ENCODE measurements at places on chromosomes 5 and 9. TPM values are rescaled to one million over a fixed set of nuclear protein-coding genes. Genes with fewer than 3 reads are reported as not detected.

CYSRT1 gene
- total RNA-seq: 1.2 TPM

CARTPT gene
- not detected for total RNA-seq

FBP2 gene
- not detected for total RNA-seq

SLC36A3 gene
- not detected for total RNA-seq

ADAMTS2 gene
- 2.1 TPM for total RNA-seq

CD14 gene
- 0.36 TPM for total RNA-seq

ABCA1 gene
- 34.1 TPM for total RNA-seq

IRX4 gene
- not detected for total RNA-seq

AMACR gene
- 22.0 TPM for total RNA-seq

NKD2 gene
- total RNA-seq: 23.9 TPM

UBTD2 gene
- 72.7 TPM for total RNA-seq

AK6 gene
- 34.0 TPM for total RNA-seq

AGXT2 gene
- total RNA-seq: not detected

DNA sequence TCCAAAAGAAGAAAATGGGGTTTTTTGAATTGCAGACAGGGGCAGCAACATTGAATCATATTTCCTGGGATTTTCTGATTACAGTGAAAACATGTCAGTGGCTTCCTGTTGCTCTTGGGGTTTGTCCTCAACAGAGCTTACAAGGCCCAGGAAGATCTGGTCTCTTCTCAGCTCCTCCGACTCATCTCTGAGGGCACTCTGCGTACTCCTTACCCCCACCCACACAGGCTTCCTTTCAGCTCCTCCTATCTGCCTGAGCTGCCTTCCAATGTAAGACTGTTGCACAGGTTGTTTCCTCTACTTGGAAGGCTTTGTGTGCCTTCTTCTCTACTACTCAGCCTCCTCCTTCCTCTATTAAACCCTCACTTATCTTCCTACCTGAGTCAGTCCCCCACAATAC is 245.1 kb upstream of the MEF2C start:
- no peak overlapping the region for H3K27ac ChIP-seq
- H3K36me3 ChIP-seq: no peaks in the 10 kb centered on the region
- peaks cover 10% of the 10 kb centered on the region for H3K4me1 ChIP-seq
- H3K27me3 ChIP-seq: peaks cover 16% of the 10 kb centered on the region

DNA sequence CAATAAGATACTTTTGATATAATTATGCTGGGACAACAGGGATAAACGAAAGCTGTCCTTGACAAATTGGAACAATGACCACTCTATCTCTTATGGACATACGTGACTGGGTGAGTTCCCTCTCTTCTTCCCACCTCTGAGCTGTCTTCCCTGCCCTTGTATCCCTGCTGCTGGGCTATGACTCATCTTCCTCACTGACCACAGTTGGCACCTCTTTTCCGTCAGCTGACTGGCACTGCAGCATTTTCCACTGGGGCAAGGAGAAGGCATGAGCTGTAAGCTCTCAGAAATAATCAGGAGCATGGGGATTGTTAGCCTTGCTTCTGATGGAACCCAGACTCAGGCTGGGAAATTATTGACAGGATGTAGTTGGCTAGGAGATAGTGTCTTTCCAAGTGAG is 48.7 kb downstream of the PCSK1 start:
- no peak overlapping the region for H3K27ac ChIP-seq
- no peaks in the 10 kb centered on the region for H3K36me3 ChIP-seq
- no peak for DNase-seq
- H3K4me3 ChIP-seq: no peak overlapping the region
- H3K27me3 ChIP-seq: peaks cover 7% of the 10 kb centered on the region
- peaks cover 4% of the 10 kb centered on the region for H3K4me1 ChIP-seq

GRCh38 chr9:24071091-24071490 is 245.1 kb upstream of the ELAVL2 start:
- no peak for DNase-seq
- H3K27me3 ChIP-seq: no peaks in the 10 kb centered on the region
- no peaks in the 10 kb centered on the region for H3K36me3 ChIP-seq
- peaks cover 17% of the 10 kb centered on the region for H3K4me1 ChIP-seq

GRCh38 chr9:92035687-92036410 is 79.4 kb downstream of the SPTLC1 start:
- peaks cover 14% of the 10 kb centered on the region for H3K36me3 ChIP-seq
- no peaks in the 10 kb centered on the region for H3K4me1 ChIP-seq
- no peak for DNase-seq
- no peak overlapping the region for H3K4me3 ChIP-seq
- H3K27me3 ChIP-seq: no peaks in the 10 kb centered on the region

DNA sequence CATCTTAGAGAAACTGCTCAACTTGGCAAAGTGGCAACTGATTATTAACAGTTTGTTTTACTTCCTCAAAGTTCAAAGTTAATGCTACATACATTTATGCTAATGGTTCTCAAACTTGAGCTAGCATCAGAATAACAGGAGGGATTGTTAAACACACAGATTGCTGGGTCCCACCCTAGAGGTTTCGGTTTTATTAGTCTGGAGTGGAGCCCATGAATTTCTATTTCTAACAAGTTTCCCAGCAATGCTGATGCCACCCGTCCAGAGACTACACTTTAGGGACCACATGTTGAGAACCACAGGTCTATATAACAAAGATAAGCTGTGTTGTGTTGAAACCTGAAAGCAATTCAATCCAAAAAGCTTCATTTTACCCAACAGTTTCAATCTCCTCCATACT is 95.3 kb downstream of the FBXW11 start:
- H3K27me3 ChIP-seq: no peaks in the 10 kb centered on the region
- H3K36me3 ChIP-seq: peaks cover 2% of the 10 kb centered on the region
- H3K27ac ChIP-seq: no peak overlapping the region
- no peak overlapping the region for H3K4me3 ChIP-seq
- peaks cover 21% of the 10 kb centered on the region for H3K4me1 ChIP-seq
- DNase-seq: no peak

DNA sequence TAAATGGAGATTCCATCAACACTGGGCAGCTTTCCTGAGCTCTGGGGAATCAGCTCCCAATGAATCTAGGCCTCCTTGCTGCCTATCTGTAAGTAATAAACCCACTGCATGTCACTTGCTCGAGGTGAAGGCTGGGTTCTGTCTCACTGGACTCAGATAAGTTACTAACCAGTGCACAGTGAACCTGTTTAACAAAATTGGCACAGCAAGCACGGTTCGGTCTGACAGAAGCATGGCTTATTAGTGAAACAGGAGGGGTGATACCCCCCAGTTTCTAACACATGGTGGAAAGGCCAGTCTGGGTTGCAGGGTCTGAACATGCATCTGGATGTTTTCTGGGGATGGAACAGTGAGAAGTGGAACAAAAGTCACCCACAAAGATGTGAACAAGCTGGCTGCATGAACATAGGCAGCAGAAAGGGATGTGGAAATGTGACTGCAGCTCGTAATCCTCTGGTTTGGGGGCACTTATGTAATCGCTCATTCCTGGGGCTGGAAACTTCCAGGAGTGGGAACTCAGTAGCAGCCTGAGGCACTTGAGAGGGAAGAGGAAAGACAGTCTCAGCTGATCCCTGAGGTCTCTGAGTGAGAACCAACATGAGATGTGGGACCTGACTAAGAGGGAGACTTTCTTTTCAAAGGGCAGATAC is 37.7 kb downstream of the UGT3A2 start:
- H3K27ac ChIP-seq: no peak overlapping the region
- H3K4me1 ChIP-seq: peaks cover 2% of the 10 kb centered on the region
- H3K36me3 ChIP-seq: no peaks in the 10 kb centered on the region
- DNase-seq: no peak
- H3K4me3 ChIP-seq: no peak overlapping the region

GRCh38 chr9:128439273-128439672 is 16.5 kb upstream of the ODF2 start:
- no peaks in the 10 kb centered on the region for H3K4me1 ChIP-seq
- no peak for DNase-seq
- H3K4me3 ChIP-seq: no peak overlapping the region
- no peaks in the 10 kb centered on the region for H3K36me3 ChIP-seq
- peaks cover 2% of the 10 kb centered on the region for H3K27me3 ChIP-seq

DNA sequence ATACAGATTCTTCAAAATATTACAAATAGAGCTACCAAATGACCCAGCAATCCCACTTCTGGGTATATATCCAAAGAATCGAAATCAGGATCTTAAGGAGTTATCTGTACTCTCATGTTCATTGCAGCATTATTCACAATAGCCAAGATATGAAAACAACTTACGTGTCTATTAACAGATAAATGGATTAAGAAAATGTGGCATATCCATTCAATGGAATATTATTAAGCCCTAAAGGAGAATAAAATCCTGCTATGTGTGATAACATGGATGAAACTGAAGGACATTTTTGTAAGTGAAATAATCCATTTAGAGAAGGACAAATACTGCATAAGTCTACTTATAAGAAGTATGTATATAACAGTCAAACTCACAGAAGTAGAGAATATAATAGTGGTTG is 450.6 kb downstream of the TMEM232 start:
- H3K36me3 ChIP-seq: peaks cover 3% of the 10 kb centered on the region
- no peak overlapping the region for H3K27ac ChIP-seq
- DNase-seq: no peak
- H3K4me3 ChIP-seq: no peak overlapping the region

DNA sequence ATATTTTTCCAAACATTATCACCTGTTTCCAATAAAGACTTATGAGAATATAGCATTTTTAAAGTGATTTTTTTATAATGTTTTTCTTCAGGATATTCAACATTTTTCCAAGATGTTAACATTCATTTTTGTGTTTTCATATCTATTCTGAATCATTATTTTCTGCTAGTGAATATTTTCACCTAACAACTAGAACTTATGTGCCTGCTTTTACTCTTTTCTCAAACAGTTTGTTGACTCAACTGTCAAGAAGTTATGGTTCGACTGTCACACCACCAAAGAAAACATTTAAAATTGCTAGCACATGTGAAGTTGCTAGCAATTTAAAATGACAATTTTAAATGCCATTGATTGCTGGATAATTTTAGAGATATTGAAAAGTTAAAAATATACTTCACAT is 343.3 kb upstream of the CDH9 start:
- no peaks in the 10 kb centered on the region for H3K27me3 ChIP-seq
- H3K4me3 ChIP-seq: no peak overlapping the region
- H3K27ac ChIP-seq: no peak overlapping the region
- H3K36me3 ChIP-seq: no peaks in the 10 kb centered on the region
- H3K4me1 ChIP-seq: no peaks in the 10 kb centered on the region

GRCh38 chr5:122773619-122774018 is 1.3 kb upstream of the SNX2 start:
- H3K27me3 ChIP-seq: no peaks in the 10 kb centered on the region
- peaks cover 17% of the 10 kb centered on the region for H3K4me1 ChIP-seq
- no peaks in the 10 kb centered on the region for H3K36me3 ChIP-seq
- peak overlapping the region; percentile 53 for H3K4me3 ChIP-seq
- no peak for DNase-seq
- H3K27ac ChIP-seq: no peak overlapping the region

DNA sequence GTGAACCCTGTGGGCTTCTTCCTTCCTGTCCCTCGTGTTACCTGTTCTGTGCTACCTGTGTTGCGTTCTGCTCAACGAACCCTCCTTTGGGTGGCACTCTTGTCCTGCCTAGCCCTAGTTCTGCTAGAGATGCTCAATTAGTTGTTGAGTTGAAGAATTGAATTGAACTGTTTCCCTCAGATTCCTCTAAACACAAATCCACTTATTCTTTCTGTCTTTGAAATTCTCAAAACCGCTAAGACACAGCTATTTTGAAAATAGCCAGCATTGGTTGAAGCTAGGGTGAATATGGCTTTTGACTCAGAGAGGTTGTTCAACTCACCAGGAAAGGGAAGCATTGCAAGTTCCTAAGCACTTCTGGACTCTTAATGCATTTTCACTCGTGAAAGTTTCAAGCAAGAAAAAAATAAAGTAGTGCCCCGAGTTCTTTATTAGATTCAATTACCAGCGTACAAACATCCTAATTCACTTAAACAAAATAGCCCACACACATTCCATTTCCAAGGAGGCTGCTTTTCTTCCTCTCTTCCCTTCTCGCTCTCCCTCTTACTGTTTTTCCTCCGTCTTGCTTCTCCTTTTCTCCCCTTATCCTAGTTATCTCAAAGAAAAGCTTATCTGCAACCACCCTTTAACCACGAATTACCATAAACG is 642 bp upstream of the ITGA1 start:
- peak overlapping the region; percentile 85 for H3K4me3 ChIP-seq
- H3K36me3 ChIP-seq: no peaks in the 10 kb centered on the region
- DNase-seq: no peak
- H3K4me1 ChIP-seq: peaks cover 21% of the 10 kb centered on the region
- H3K27ac ChIP-seq: no peak overlapping the region
- H3K27me3 ChIP-seq: peaks cover 4% of the 10 kb centered on the region

- no peaks in the 10 kb centered on the region for H3K36me3 ChIP-seq
- no peaks in the 10 kb centered on the region for H3K4me1 ChIP-seq
- no peak for DNase-seq
- H3K27ac ChIP-seq: no peak overlapping the region
Measured at GRCh38 chr9:72884508-72884907, 68.3 kb downstream of the ALDH1A1 start.

GRCh38 chr9:131095666-131096268 is 564 bp upstream of the AIF1L start:
- DNase-seq: no peak
- peak overlapping the region; percentile 71 for H3K4me3 ChIP-seq
- peak overlapping the region; percentile 36 for H3K27ac ChIP-seq
- peaks cover 8% of the 10 kb centered on the region for H3K4me1 ChIP-seq
- H3K36me3 ChIP-seq: no peaks in the 10 kb centered on the region
- H3K27me3 ChIP-seq: peaks cover 18% of the 10 kb centered on the region

- peaks cover 2% of the 10 kb centered on the region for H3K4me1 ChIP-seq
- no peak for DNase-seq
- peaks cover 1% of the 10 kb centered on the region for H3K36me3 ChIP-seq
- H3K4me3 ChIP-seq: no peak overlapping the region
- no peaks in the 10 kb centered on the region for H3K27me3 ChIP-seq
Measured at GRCh38 chr9:134707031-134707680, 65.6 kb downstream of the COL5A1 start.

DNA sequence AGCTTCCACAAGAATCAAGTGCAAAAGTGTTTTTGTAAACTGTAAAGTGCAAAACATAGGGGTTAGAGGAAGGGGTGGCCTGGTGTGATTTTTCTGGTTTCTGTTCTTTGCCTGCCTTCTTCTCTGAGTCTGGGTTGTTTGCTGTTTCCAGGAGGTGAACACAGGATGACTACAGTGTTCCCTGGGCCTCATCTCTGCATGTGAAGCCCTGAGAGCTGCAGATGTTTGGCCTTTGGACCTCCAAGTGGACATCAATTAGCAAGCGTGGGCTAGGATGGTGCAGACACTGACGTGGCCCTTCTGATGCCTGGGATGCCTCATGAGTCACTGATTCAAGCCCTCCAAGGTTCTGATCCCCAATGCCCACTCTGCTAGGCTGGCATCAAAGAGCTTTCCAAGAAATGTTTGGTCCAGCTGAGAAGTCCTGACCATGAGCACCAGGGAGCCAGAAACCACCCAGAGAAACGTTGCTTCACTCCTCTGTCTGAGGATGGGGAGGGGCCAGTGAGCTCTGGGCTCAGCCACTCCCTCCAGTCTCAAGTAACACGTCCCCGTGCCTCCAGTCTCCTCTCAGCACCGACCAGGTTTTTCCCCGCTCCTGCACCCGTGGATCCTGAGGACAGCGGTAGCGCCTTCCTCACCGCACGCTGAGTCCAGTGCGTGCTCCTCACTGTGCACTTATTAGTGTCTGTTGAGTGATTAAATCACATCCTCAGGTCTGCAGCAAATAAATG is 7.6 kb downstream of the IL9 start:
- no peak for DNase-seq
- H3K36me3 ChIP-seq: no peaks in the 10 kb centered on the region
- H3K27ac ChIP-seq: peak overlapping the region; percentile 70
- H3K4me1 ChIP-seq: no peaks in the 10 kb centered on the region
- peaks cover 60% of the 10 kb centered on the region for H3K27me3 ChIP-seq
- no peak overlapping the region for H3K4me3 ChIP-seq

- no peaks in the 10 kb centered on the region for H3K4me1 ChIP-seq
- DNase-seq: no peak
- H3K27me3 ChIP-seq: peaks cover 51% of the 10 kb centered on the region
- H3K4me3 ChIP-seq: no peak overlapping the region
Measured at GRCh38 chr5:176775409-176775808, 35.0 kb upstream of the UNC5A start.

All from progenitor cell of endocrine pancreas (in vitro differentiated cells).